ENCODE measurements at places on chromosomes 16 and 17. TPM values are rescaled to one million over a fixed set of nuclear protein-coding genes. Genes with fewer than 3 reads are reported as not detected.

- DNase-seq: no peak
Observed at GRCh38 chr17:73462823-73463222, 151.0 kb upstream of the CDC42EP4 start.

- DNase-seq: no peak
Observed at GRCh38 chr17:64115822-64116534, 14.0 kb downstream of the ERN1 start.

DNA sequence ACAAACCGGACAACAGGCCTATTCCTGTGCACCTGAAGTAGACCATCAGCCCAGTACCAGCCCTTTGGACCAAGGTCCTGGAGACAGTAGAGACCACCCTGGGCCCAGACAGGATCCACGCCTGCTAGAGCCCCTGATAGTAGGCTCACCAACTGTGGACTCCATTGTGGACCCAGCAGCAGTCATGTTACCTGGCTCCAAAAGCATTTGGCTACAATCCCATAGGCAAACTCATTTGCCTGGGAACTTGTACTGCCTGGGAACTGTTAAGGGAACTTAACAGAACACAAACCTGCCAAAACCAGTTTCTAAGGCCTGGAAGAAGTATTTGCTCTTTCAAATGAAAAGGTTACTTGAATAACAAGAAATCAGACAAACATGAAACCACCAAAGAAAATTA is 10.0 kb upstream of the ACSM1 start:
- DNase-seq: no peak

- DNase-seq: no peak
Observed at GRCh38 chr17:3753624-3754023, 29.9 kb downstream of the HASPIN start.

GRCh38 chr17:15265131-15265530 is at the start of gene PMP22:
TSS of gene PMP22 (minus strand) at chr17:15265326. CDS start at chr17:15260727, 4,599 bp downstream.
- DNase-seq: no peak

GRCh38 chr16:81195885-81196534 is 42.5 kb upstream of the BCO1 start:
- no peak for DNase-seq

DNA sequence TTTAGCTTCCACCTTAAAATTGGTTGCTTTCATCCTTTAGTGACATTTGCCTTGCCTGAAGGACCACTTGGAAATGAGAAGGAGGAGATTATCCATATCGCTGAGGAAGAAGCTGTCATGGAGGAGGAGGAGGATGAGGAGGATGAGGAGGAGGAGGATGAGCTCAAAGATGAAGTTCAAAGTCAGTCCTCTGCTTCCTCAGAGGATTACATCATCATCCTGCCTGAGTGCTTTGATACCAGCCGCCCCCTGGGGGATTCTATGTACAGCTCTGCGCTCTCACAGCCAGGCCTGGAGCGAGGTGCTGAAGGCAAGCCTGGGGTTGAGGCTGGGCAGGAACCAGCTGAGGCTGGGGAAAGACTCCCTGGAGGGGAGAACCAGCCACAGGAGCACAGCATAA is 11.5 kb upstream of the TMEM106A start:
- peak; percentile 27 for DNase-seq

- no peak for DNase-seq
Observed at GRCh38 chr16:10787304-10787703, 31.3 kb downstream of the TVP23A start.

GRCh38 chr17:83186751-83187421 is 107.5 kb downstream of the METRNL start:
- no peak for DNase-seq

GRCh38 chr16:84312783-84313382 is 18.2 kb downstream of the WFDC1 start:
- no peak for DNase-seq

GRCh38 chr17:63967953-63968352 is 4.8 kb downstream of the SCN4A start:
- no peak for DNase-seq

DNA sequence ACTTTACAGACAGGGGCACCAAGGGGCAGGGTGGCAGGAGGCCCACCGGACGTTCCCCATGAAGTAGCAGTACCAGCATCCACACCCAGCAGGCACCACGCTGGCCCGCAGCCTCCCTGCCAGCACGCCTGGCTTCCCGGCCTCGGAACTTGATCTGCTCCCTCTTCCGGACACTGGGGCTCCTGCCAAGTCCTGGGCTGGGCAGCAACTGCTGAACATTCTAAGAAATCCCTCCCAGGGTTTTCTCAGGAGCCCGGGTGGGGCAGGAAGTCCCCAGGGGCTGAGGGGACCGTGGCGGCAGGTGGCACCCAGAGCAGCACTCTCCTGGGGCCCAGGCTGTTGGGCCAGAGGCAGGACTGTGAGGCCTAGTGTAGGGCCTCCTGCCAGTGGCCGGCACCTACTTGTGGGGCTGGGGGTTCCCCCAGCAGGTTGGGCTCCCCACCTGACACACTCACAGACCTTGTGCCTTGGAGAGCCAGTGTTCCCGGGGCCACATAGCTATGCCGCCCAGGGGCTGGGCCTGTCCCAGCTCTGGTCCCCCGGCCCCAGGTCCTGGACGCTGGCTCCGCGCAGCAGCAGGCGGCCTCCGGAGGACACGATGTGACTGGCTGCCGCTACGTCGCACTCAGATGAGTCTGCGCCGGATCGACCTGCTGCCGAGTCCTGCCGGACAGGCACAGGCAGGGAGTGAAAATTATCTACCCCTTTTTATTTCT is 86.2 kb upstream of the CBX4 start:
- DNase-seq: no peak

DNA sequence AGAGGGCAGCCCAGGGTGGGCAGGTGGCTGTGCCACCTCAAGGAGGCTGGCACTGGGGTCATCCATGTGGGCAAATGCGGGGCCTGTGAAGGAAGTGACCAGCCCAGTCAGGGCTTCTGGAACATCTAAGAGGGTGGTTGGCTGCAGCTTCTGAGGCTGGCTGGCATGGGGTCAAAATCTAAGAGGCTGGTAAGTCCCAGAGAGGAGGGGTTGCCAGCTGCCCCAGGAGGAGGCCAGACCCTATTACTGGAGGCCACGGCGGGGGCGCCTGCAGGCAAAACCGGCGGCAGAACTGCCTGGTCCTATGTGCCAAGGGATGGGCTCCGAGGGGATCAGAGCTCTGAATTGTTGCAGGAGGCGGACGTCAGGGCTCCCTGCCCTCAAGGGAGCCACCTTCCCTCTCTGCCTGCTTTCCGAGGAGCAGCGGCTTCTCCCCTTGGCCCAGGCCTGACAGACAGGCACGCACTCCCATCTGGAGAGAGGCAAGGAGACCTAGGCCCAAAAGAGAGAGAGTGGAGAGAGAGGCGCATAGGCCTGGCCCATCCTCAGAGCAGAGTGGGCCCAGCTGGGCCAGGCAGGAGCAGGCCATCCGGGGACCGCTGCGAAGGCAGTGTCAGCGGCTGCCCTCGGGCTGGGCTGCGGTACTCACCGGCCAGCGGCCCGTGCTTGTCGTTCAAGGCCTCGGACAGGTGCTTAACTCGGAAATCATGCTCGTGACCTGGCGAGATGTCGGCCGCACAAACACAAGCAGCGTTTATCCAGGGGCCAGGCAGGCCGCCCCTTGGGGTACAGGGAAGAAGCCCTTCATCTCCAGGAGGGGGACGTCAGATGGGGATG is 10.9 kb downstream of the ZACN start:
- no peak for DNase-seq

DNA sequence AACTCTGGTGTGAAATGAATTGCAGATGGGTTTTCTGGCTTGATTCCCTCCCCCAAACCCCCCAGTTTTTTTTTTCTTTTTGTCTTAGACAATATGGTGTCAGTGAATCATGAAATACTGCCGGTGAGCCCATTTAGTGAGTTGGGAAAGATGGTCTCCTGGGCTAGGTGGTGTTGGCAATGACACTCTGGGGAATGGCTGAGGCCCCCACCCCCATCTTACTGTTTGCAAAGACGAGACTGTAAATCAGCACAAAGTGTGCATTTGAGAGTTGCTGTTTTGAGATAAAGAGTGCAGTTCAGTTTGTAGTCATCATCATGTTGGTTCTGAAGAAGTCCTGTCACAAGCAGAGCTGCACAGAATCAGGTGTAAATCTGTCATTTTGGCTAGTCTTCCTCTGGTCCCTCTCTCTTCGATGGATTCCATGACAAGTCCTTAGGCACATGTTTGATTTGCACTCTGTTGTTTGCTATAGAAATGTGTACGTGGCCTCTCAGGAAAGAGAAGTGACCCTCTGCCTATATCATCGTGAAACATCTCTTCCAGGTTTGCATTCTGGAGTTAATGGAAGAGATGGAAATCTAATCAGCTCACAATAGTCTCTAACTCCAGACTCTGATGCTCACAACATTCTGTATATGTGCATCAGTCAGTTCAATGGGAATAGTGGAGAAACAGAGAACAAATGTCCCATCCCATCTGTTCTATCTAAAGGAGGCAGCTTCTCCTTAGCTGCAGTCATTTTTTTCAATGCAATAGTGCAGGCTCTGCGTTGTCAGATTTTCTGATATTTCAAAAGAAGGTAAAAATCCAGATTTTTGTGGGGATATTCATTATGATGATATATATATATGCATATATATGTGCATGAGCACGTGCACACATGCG is 34.6 kb downstream of the RBFOX1 start:
- no peak for DNase-seq

DNA sequence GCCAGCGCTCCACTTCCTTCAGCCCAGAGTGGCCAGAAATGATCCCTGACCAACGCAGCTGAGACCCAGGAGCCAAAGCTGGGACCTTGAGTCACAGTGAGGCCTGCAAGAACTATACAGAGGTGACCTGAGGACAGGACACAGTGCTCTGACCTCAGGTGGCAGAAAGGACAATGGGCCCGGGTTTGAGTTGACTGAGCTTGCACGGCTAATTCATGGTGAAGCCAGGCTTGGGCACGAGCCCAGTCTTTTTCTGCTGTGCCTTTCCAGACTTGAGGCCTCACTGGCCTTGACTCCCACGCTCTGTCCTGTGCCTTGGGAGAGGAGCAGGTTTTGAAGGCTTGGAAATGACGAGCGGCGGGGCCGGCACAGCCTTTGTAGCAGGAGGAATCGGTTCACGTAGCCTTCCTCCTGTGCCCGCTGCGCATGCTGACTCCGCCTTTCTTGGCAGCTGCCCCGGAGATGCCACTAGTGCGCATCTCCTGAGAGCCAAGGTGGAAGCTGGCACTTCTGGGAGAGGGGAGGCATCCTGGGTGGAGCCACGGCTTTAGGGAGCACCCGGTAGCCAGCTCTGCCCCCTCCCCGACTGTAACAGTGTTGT is 34.9 kb downstream of the NDEL1 start:
- DNase-seq: no peak

- no peak for DNase-seq
Observed at GRCh38 chr17:55254375-55254774, 10.4 kb upstream of the HLF start.

DNA sequence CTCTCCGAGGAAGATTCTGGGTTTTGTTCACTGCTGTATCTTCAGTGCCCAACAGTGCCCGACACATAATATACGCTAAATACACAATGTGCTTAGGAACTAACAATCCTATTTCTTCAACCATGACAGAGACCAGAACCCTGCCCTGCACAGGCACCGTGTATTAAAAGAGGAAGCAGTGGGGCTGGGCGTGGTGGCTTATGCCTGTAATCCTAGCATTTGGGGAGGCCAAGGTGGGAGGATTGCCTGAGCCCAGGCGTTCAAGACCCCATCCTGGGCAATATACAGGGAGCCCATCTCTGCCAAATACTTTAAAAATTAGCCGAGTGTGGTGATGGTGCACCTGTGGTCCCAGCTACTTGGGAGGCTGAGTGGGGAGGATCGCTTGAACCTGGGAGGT is 19.3 kb downstream of the ARL2BP start:
- DNase-seq: no peak

DNA sequence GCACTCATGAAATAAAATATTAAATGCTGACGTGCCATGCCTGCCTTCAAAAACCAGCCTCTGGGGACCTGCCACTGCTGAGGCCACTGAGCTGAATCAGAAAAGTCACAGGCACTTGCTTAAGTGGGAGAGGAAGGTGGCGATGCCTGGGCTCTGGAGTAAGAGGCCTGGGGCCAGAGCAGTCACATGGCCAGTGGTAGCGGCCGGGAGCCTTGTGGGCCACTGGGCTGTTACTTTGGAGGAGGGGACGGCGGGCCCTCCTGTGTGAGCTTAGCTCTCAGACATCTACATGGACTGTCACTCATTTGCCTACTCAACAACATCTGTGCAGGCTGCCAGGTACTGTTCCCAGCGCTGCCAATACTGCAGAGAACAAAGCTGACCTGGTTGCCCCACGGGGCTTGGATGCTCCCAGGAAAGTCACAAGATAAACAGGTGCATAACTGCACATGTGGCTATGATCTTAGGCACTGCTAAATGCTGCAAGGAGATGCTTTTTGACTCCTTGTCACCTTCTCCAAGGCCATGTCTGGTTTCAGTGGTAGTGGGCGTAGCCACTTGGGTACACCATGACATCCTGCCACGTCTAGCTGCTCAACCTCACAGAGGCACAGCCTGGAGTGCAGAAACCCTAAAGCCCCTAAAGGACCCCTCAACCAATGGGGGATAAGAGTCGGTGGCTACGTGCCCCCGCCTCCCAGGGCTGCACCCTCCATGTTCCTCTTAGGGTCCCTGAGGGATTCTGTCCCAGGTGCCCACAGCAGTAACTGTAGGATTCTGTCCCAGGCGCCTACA is 11.6 kb downstream of the COTL1 start:
- no peak for DNase-seq

DNA sequence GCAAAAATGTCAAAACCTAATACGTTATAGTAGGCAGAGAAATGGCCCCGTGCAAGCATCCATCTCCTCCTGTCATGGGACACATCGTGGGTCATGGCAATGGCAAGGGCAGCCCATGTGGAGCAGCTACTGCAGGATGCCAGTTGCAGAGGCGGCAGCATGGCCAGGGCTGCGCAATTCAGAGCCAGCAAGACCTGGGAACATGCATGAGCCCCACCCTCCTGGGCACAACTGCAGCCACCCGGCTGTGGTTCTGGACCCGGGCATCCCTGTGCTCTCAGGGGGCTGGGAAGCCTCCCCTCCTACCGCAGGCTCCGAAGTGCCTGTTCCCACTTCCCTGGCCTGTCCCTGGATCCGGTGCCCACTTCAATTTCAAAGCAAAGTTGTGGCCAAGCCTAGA is 203.6 kb downstream of the CPPED1 start:
- no peak for DNase-seq

DNA sequence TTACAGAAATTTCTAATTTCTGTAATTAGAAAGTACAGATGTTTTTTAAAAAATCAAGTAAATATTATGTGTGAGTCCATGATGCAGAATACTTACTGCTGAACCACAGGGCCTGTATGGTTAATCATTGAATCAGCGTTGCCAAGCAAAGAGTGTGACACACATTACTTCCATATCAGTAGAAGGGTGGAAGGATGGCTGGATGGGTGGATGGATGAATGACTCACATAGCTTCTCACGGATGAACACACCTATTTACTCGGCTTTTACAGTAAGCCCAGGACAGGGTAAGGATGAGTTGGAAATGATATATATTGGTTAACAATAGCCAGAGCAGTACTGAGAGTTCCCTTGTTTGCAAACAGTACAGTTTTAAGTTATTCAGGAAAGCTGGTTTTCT is 495.9 kb upstream of the RBFOX1 start:
- no peak for DNase-seq

- DNase-seq: no peak
Observed at GRCh38 chr16:19753815-19754643, 36.0 kb downstream of the IQCK start.

- DNase-seq: no peak
Observed at GRCh38 chr16:57995721-57996405, 4.6 kb downstream of the ZNF319 start.

SLC16A5 gene
- total RNA-seq: 2.1 TPM

CDK3 gene
- total RNA-seq: 5.5 TPM

ABI3 gene
- 54.9 TPM for total RNA-seq

PSME3 gene
- total RNA-seq: 235 TPM

UBB gene
- total RNA-seq: 1,498 TPM

GP1BA gene
- total RNA-seq: not detected

ZSCAN10 gene
- total RNA-seq: not detected

UMOD gene
- not detected for total RNA-seq

PYCARD gene
- 5.2 TPM for total RNA-seq

MED9 gene
- 13.8 TPM for total RNA-seq

Data from activated naive CD8-positive, alpha-beta T cell treated with anti-CD3 and anti-CD28 coated beads for 36 hours (primary cell).